ENCODE measurements at places on chromosomes 13 and 19.
A peak's percentile ranks its signal among the peaks of the same experiment; 100 is the strongest.

DNA sequence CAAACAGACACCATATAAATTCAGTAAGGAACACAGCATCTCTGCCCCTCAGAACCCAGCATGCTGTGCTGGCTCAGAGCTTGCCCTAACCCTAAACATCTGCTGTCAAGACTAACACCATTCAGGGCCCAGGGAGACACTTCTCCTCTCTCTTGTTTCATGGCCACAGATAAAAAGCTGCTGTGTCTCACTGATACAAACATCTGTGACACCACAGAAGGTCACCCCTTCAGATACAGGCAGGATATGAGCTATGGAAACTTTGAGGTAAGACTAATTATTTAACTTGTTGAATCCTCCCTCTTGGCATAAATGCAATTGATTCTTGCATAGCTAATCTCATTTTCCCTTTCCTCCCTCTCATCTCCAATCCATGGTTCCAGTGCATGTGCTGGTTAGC is 61.6 kb upstream of the GPR12 start:
- DNase-seq: no peak

DNA sequence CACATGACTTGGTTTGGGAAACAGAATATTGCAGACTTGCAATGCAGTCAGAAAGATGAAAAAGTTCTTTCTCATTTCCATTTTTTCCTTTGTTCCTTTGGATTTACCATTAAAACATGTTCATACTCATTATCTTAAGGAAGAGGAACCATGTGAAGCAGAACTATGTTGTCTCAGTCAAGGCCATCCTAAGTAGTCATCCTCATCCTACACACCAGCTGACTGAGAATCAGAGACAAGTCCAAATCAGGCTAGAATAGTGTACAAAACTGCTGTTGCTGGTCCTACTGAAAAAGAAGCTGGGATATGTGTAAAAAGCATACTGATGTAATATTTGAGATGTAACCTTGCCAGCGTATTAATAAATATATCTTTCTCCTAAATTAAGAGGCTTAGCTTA is 433.4 kb downstream of the SLITRK5 start:
- no peak for DNase-seq

- no peak for DNase-seq
Observed at GRCh38 chr13:94387047-94387446, 92.4 kb downstream of the DCT start.

DNA sequence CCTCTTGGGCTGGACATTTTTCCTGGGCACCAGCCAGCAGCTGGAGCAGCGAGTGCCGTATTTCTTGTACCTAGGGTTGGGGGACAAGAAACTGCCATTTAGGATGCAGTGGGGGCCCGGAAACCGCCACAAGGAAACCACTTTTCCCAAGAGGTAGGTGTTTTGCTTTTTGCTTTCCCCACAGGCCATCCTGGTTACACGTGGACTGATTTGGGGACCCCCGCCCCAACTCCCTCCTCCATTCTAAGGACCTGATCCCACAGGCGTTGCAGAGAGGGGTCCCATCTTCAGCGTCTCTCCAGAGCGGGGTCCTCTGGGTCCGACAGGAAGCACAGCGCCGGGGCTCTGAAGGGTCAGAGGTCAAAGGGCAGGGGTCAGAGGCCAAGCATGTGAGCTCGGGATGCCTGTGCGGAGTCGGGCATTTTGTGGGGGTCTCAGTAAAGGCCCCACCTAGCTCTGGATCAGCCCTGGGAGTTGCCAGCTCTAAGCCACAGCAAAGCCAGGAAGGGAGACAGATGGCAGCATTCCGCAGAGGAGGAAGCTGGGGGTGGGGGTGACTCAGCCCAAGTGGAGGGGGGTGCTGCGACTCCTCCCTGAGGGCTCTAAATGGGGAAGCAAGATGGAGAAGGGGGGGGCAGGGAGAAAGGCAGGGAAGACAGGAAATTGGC is 4.3 kb downstream of the ZGLP1 start:
- no peak for DNase-seq

- DNase-seq: no peak
Observed at GRCh38 chr13:29800687-29801086, 49.7 kb downstream of the UBL3 start.

GRCh38 chr19:41957838-41958366 is 1.2 kb downstream of the RABAC1 start:
- peak; percentile 79 for DNase-seq

DNA sequence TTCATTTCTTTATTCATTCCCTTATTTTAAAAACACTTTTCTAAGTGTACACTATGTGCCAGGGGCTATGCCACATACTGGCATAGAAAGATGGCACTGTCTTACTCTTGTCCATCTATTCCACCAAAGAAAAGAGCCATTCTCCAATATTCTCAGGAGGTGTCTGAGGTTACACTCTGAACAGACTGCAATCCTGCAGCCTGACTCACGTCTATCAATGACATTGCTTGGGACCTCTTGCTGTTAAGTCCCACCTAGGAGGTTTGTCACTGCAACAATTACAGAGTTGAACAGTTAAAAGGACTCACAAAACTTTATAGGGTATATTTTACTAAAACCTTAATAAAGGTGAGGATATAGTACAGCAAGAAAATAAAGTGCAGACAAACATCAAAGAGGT is 512.9 kb upstream of the HTR2A start:
- no peak for DNase-seq

DNA sequence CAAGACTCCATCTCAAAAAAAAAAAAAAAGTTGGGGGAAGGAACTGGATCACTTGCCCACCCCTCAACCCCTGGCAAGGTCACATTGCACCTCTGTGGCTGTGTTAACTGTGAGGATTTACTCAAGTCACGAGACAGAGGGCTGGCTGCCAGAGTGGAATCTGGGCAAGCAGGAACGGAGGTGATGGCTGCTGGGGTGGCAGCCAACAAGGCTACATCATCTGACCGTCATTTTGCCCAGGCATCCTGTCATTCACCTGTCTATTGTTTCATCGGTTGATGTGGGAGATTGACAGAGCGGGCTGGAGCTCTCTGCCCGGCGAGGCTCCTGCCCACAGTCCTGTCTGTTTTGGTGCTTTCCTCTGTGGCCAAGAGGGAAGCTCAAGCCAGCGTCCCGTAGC is 75.7 kb downstream of the DPF1 start:
- DNase-seq: no peak

DNA sequence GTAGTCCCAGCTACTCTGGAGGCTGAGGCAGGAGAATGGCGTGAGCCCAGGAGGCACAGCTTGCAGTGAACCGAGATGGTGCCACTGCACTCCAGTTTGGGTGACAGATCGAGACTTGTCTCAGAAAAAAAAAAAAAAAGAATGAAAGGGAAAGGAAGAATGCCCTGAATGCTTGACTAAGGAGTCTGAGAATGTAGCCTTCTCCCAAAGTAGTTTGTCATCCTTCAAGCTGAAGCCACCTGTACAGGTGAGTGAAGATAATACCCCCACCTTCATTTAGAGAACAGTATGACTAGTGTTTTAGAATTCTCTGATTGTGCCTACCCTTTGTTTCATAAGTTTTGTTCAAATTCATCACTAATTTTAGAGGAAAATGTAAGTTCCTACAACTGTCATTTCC is 5.9 kb downstream of the RCBTB1 start:
- DNase-seq: no peak

DNA sequence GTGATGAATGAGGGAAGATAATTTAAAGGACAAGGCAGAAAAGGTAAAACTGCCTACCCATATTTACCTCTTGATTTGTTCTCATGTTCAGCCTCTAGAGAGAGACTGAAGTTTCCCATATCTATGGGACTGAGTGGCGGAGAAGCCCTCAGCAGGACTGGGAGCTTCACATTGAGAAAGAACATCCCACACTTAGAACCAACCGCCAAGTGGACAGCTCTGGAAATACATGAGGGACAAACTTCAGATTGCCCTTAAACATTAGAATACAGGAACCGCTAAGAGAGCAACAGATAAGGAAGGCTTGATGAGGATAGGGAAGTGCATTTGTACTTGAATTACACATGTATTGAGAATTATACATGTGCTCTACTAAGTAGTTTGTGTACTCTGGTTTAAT is 316.0 kb upstream of the MIR17HG start:
- no peak for DNase-seq

DNA sequence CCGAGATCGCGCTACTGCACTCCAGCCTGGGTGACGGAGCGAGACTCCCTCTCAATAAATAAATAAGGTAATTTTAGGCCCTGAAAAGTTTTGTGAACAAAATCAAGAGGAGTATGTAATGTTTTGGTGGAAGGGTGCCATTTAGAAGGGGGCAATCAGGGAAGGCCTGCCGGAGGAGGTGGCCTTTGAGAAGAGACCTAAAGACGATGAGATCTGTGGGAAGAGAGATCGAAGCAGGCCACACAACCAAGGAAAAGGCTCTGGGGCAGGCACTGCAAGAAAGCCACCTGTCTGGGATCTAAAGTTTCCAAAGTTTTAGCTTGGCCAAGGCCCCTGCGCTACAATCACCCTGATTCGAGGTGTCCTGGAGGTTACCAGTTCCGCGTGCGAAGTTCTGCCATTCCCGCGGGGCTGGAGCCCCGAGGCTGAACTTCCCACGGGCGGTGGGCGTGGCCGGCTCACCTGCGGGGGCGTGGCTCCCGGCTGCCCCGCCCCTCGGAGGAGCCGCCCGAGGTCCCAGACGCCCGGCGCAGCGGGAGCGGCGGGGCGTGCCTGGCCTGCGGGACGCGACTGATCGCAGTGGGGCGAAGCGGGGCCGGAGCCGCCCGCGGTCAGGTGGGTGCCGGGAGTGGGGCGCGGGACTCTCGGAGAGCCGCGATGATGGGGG is at the start of gene KLC3:
TSS of gene KLC3 (plus strand) at position 519 of the 667 bp plus-strand sequence. CDS start 4,792 bp downstream, outside the sequence.
- peak; percentile 24 for DNase-seq
